SHP77 (cell line): ENCODE measurements at places on chromosomes 7 and 10.

GRCh38 chr7:47284691-47285635 is 296.9 kb downstream of the TNS3 start:
- DNase-seq = no peak

DNA sequence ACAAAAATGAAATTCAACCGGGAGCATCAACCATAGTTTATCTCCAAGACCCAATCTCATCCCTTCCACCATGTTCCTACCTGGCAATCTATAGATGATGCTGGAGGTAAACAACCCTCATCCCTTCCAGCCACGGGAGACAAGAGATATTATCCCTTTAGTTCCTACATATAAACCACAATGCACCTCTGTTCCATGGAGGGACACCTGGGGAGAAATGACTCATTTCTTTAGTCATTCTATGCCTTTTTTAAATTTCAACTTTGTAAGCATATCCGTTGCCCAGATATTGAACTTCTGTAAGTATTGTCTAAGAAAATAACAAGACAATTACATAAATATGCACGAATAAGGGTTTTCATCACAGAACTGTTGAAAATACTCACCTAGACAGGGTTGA is 15.5 kb upstream of the SFMBT2 start:
- no peak for DNase-seq

GRCh38 chr10:49139028-49139845 is 5.4 kb upstream of the FAM170B start:
- no peak for DNase-seq

GRCh38 chr7:16171928-16172327 is 249.4 kb downstream of the CRPPA start:
- no peak for DNase-seq

- DNase-seq = no peak
Observed at GRCh38 chr10:88919041-88919440, 33.5 kb downstream of the ACTA2 start.
